Right lung (tissue), 10 donors: ENCODE measurements at places on chromosomes 7 and 10. TPM values are rescaled to one million over a fixed set of nuclear protein-coding genes. Genes with fewer than 3 reads are reported as not detected.

Gene OR6V1
- polyA plus RNA-seq, result not detected

Gene MKX
- polyA plus RNA-seq, result 0.90 TPM

Gene NCF1
- 2.3 TPM for polyA plus RNA-seq

Gene CHST15
- polyA plus RNA-seq, result 14.5 TPM

Gene EVX1
- polyA plus RNA-seq, result not detected

Gene SLC26A4
- polyA plus RNA-seq, result 1.7 TPM

Gene FFAR4
- polyA plus RNA-seq, result 0.18 TPM

Gene SPDYE5
- 6.2 TPM for polyA plus RNA-seq

Gene DLG5
- polyA plus RNA-seq, result 44.6 TPM

Gene TAS2R41
- polyA plus RNA-seq, result not detected
